ENCODE measurements at places on chromosomes 2 and 18.

GRCh38 chr2:188319838-188320237, 28.2 kb downstream of the GULP1 start:
- DNase-seq = no peak

GRCh38 chr18:76791106-76791505, 31.3 kb upstream of the ZNF236 start:
- no peak for DNase-seq

- DNase-seq = peak; percentile 60
Measured at GRCh38 chr2:152036611-152037469, 62.0 kb downstream of the CACNB4 start.

DNA sequence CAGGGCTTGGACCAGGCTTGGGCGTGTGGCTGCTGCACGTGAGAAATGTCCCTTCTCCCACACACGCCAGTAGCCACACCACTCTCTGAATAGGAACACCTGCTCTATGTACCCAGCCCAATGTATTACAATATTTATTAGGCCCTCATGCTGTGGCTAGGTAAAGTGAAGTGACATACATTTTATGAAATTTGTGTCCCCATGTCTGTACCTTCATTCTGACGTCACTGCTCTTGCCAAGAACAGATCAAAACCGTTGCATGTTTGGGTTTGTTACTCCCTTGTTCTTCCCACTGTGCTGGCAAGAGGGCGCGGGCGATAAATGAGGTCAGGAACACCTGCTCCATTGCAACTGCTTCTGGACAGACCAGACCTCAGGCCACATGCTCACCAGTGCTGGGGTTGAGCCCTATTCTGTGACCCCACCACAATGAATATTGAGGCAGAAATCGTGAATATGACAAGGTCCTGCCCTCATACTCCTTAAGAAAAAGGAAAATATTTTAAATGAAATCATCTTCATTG, 436.4 kb upstream of the SALL3 start:
- no peak for DNase-seq

DNA sequence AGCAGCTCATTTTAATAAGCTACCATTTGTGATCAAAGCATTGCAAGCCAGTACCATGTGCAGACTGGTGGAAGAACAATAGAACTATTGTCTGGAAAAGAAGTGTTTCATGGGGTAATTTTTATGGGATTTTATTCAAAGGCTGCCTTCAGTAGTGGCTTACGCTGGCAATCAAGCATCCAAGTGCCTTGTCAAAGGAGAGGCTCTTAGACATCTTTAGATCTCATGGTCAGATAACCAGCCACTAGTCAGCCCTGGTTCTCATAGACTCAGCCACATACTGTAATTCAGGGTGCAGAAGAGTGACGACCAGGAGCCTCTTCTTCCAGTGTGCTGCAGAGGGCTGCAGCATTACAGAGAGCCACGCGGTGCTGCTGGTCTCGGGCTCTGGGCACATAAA, 98.5 kb upstream of the NOSTRIN start:
- no peak for DNase-seq

- no peak for DNase-seq
Measured at GRCh38 chr18:24764766-24765165, 304.3 kb downstream of the HRH4 start.
